T-helper 1 cell (primary cell): ENCODE measurements at places on chromosomes 2 and 18.

GRCh38 chr2:72669121-72669520 is 156.7 kb downstream of the EXOC6B start:
- DNase-seq = no peak

DNA sequence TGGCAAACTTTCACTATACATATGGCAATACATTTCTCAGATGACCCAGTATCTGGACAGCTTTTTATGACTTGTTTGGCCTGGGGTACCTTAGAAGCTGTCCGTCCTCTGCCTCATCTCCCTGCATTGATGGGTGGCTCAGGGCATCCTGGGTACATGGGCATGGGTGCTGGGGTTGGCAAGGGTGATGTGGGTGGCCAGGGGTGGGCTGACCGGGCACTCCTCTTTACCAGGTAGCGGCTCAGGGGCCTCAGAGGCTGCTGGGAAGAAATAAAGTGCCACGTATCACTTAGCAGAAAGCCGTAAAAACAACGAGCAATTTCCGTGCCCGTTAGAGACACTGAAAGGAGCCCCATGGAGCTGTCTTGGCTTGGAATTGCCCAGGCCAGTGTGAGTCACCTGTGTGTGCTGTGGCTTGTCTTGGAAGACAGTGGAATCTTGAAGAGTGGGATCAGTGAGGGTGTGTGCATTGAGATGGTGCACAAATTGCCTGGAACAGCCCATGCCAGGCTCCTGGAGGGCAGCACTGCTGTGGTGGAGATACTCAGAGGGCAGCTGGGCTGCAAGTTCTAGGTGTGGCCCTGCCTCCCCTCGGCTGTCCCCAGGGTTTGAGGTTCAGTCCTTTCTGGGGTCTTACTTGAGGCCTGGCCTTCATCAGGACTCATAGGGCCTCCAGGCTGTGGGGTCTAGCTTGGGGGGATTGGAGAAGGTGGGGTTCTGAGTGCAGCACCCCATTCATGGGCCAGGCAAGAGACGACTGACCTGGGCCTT is 88.8 kb downstream of the FHOD3 start:
- no peak for DNase-seq

DNA sequence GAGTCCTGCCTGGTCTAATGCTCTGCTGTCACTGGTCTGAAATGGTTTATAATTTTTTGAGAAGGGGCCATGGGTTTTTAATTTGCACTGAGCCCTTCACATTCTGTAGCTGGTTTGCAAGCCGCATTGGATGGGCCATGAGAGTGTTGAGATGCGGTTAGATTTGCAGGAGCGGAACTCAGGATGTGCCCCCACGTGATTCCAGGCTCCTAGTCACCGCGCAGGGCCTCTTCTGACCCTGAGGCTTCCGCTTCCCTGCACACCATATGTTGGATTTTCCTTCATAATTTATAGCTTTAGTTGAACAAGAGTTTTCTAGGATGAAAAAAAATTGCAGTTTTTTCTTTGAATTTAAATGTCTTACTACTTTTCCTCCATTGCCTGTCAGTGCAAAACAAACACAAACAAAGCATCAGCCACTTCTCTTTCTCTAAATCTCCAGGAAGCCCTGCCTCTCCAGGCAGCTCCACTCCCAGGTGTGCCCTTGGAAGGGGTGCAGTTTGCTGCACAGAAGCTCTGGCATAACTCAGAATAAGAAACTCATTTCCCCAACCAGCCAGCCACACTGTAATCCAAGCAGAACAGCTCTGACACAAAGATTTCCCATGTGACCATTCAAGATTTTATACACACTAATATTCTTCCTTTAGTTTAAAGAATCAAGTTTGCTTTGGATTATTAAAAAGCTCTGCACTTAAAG is 18.4 kb upstream of the TPO start:
- no peak for DNase-seq

- no peak for DNase-seq
These were observed 57.1 kb upstream of the RALBP1 start for GRCh38 chr18:9418047-9418690.
